NCI-H2081 treated with DMSO at 0.1 percent for 48 hours (cell line): ENCODE measurements at places on chromosomes 1 and 21.

- DNase-seq: no peak
Observed at GRCh38 chr21:33761441-33762036, 119.2 kb downstream of the ITSN1 start.

GRCh38 chr1:52706941-52707926, 9.1 kb upstream of the COA7 start:
- no peak for DNase-seq

DNA sequence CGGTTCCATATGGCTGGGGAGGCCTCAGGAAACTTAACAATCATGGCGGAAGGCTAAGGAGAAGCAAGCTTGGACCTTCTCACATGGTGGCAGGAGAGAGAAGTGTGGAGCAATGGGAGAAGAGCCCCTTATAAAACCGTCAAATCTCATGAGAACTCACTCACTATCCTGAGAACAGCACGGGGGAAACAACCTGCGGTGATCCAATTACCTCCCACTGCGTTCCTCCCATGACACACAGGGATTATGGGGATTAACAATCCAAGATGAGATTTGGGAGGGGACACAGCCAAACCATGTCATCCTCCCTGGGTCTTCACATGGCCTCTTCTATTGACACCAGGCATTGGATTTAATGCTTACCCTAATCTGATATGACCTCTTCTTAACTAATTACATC, 455.1 kb upstream of the VAMP3 start:
- DNase-seq: no peak

DNA sequence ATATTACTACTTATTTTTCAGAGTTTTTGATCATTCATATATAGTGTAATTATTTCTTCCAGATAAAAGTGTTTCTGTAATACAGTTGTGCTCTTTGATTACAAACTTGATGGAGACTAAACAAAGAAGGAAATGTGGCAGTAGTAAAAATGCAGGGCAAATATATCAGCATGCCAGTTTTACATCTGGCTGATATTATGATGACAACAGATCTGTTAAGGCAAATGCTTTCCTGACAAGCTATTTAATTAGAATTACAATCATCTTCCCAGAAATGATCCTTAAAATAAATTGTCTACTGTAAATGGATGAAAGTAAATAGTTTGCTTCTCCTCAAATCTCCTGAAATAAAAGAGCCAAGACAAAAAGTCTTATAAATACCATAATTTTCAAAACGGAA, 1659.8 kb downstream of the BRINP3 start:
- no peak for DNase-seq

DNA sequence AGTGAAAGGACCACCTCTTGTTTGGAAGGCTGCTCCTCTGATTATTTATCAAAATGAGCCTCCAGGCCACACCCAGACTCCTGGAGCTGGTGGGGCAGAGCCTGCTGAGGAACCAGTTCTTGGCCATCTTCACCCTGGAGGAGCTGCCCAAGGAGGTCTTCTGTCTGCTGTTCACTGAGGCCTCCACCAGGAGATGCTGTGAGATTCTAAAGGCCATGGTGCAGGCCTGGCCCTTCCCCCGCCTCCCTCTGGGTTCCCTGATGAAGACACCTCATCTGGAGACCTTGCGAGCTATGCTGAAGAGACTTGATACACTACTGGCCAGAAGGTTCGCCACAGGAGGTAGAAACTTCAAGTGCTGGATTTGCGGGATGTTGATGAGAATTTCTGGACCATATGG, 61.7 kb upstream of the GJA8 start:
- DNase-seq: no peak

DNA sequence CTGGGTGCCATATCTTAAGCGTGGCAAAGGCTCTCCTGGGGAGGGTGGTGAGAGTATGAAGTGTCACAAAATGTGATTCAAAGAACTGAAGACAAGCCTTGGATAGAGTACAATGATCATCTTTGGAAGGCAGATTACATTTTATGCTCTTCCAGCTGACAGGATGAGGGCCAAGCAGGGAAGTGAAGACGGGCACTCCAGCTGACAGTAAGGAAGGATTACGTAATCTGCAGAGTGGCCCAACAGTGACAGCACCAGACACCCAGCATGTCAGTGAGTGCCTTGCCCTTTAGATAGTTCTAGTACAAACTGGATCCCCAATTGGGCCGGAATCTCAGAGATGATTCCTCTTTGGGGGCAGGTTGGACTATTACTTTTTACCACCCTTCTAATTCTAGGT, 52.7 kb downstream of the UBE2T start:
- DNase-seq: no peak

- DNase-seq: no peak
Observed at GRCh38 chr1:87795615-87796337, 467.1 kb downstream of the LMO4 start.

GRCh38 chr1:20486457-20487235, 636 bp upstream of the CAMK2N1 start:
- DNase-seq: no peak

GRCh38 chr1:234107416-234108021, 203.0 kb downstream of the SLC35F3 start:
- DNase-seq: no peak

DNA sequence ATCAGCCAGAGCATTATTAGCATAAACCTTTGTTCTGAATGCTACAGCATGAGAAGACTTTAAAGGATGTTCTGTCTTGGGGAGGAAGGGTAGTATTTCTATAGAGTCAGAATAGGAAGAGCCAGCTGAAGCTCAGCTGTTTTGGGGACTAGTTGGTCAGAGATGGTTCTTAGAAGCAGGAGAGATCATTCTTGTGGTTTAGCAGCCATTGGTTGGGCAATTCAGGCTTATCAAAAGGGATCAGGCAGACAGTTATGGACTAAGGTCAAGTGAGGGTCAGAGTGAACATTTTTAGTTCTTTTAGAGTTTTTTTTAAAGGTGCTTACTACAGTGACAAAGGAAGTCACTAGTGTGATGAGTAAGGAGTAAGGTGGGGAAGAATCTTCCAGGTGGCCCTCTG, 245.5 kb downstream of the RPS6KC1 start:
- DNase-seq: no peak

DNA sequence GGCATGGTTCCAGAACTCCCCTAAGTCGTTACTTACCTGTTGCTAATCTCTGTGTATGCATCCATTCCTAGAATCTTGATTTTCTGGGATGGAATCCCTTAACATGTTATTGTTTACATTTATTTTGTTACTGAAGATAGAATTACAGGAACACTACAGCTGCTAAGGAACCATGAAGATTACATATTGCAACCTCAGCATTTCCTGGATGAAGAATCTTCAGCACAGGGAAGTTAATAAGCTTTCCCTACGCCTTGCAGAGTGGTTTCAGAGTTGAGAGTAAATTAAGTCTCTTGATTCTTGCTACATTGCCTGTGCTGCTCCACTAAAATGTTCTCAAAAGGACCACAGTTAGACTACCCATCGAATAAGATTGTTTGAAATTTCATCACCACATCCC, 31.4 kb upstream of the GBP6 start:
- no peak for DNase-seq

DNA sequence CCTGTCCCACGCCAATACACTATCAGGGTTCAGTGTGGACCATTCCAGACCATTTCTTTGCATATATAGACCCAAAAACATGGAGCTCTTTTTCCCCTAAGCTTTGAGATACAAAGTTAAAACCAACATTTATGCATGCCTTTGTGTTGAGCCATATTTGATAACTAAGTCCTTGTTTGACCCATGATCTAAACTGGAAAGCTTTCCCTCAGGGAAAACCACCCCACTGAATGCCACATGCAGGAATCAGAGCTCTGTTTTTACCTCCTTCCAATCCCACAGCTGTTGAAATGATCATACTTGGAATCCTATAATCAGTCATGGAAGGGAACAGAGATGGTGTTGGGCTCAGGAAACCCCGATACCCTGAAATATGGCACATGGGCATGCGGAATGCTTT, 14.8 kb upstream of the SLC45A1 start:
- no peak for DNase-seq

GRCh38 chr21:43307677-43308070, 119.3 kb downstream of the SIK1 start:
- DNase-seq: no peak

- DNase-seq: no peak
Observed at GRCh38 chr1:88730132-88730675, 46.1 kb downstream of the PKN2 start.

- no peak for DNase-seq
Observed at GRCh38 chr1:158008630-158009029, 15.2 kb downstream of the KIRREL1 start.

DNA sequence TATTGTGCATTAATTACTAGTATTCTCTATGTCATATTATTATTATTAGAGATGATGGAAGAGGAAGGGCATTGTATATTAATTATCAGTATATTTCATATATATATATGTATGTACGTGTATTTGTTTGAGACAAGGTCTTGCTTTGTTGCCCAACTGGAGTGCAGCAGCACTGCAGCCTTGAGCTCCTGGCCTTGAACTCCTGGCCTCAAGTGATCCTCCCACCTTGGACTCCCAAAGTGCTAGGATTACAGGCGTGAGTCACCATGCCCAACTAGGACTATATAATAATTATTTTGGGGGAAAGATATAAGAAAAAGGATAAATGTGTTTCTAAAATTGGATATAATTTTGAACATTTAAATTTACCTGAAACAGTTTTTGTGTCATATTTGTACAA, 63.2 kb upstream of the USP24 start:
- DNase-seq: no peak

GRCh38 chr1:19418503-19418971, 66.8 kb downstream of the CAPZB start:
- no peak for DNase-seq

GRCh38 chr1:177311111-177311510, 140.4 kb downstream of the BRINP2 start:
- no peak for DNase-seq

GRCh38 chr1:19640363-19641316, 3.5 kb upstream of the NBL1 start:
- no peak for DNase-seq

DNA sequence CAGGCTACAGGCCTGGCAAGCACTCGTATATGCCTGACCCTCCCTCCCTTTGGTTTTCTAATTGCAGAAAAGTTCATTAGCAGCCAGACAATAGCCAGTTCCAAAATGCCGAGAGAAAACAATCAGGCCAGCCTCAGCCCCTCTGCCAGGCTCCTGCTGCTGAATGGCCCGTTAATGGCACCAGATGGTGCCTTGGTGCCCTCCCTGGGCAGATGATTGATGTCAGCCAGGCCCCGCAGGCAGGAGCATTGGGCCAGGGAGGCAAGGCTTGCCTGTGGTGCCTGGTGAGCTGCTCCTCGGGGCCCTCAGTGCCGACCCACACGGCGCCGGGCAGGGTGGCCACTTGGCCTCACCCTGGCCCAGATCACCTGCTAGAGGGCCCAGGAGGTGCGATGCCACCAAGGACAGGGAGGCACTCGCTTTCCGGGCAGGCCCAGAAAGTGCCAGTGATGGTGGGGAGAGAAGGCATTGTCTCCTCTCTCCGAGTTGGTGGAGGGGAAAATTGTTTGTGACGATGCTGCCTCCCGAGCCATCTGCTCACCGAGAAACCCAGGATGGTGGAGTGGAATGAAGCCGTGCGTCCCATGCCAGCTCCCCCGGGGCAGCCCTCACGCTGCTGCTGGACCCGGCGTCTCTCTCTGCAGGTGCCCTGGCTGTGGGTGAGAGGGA, 28.1 kb downstream of the QSOX1 start:
- DNase-seq: peak; percentile 46

DNA sequence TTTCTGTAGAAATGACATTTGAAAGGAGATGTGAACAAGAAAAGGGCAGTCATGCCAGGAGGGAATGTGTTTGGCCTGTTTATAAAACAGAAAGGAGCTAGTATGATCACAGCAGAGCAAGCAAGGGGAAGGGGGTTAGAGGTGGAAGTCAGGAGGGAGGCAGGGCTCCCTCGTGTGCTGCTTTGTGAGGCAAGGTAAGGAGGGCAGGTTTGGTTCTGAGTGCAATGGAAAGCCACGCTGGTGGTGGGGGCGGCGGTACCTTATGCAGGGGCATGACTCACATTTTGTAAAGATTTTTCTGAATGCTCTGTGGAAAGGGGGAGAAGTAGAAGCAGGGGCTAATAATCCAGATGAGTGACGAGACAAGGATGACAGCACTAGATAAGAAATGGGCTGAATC, 197.5 kb upstream of the C8B start:
- no peak for DNase-seq

DNA sequence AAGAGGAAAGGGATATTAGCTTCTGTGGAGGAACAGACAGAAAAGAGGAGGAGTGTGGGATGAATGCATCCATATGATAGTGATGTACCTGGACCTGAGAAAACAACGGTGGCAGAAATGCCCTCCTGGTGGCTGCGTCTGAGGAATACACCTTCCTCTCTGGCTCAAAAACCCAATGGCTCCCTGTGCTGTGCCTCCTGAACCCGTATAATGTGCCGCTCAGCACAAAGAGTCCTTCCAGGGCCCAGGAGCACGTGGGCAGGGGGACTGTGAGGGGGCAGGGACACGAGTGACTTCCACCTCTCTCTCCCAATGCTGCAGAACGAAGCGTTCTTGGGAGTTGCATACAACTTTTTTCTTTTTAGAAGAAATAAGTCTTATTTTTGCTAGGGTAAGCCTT, 31.2 kb downstream of the IRF2BP2 start:
- DNase-seq: no peak

GRCh38 chr1:143652744-143653428, 318.9 kb downstream of the FAM72C start:
- DNase-seq: no peak

GRCh38 chr1:230216896-230217295, 149.9 kb downstream of the GALNT2 start:
- DNase-seq: no peak

GRCh38 chr21:42745511-42746239, 92.3 kb downstream of the PDE9A start:
- DNase-seq: no peak

GRCh38 chr1:111789666-111790316, 34.1 kb downstream of the DDX20 start:
- no peak for DNase-seq

- no peak for DNase-seq
Observed at GRCh38 chr21:33391656-33392055, 11.6 kb upstream of the IFNGR2 start.

GRCh38 chr1:198423673-198424072, 116.8 kb downstream of the ATP6V1G3 start:
- no peak for DNase-seq

- DNase-seq: no peak
Observed at GRCh38 chr1:110048923-110049601, 14.6 kb downstream of the STRIP1 start.

GRCh38 chr1:54135436-54136120, 17.2 kb downstream of the CDCP2 start:
- DNase-seq: no peak
